Stimulated activated effector memory CD8-positive, alpha-beta T cell treated with anti-CD3 and anti-CD28 coated beads, Interleukin-12 subunit alpha, Interleukin-12 subunit beta, amount 100 ng/mL, for 72 hours (primary cell): ENCODE measurements at places on chromosomes 12 and 14.

DNA sequence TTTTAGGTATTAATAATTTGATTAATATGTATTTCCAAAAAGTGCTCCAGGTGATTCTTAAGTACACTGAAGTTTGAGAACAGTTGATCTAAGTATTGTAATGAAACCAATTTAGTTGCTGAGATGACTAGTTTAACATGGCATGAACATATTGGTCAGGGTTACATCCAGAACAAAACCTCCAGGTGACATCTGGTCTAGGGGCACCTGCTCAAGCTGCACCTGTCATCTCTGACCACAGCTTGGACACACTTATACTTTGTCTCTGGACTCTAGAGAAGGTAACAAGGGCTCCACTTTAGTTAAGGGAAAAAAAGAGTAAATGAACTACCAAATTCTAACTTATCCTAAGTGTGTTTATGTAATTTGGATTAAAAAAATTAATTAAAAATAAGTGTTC, 8.1 kb downstream of the ARID2 start:
- no peak for DNase-seq

DNA sequence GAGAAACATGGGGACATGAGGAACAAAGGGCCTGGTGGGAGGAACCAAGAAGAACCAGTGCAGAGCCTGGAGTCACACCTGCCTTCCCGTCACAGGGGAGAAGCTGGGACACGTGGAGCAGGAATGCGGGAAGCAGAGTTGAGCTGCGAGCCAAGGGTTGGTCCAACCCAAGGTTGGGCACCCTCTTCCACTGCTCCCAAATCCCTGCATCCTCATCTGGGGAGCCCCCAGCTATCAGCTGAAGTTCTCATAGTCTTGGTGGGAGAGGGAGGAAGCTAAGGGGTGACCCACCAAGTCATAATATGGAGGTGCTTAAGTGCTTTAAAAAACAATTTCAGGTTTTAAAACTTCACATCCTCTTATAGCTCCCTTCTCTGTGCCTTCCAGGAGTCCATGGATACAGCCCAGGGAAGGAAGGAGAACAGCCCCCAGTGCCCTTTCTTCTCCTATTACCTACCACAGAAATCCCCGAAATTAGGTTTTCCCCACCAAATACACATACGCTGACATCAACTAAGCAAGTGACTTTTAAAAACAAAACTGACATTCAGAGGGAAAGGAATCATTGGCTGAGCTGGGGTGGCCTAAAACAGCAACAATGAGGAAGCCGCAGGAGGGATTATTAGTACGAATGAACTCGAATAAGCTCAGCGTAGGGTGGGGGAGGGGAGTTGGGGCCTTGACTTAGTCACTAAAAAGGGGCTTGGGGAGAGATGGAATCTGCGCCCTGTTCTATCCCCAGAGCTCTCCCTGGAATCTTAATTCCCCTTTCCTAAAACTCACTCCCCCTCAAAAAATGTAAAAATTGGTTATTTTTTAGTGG, 4.5 kb downstream of the MYL6 start:
- DNase-seq, result no peak

DNA sequence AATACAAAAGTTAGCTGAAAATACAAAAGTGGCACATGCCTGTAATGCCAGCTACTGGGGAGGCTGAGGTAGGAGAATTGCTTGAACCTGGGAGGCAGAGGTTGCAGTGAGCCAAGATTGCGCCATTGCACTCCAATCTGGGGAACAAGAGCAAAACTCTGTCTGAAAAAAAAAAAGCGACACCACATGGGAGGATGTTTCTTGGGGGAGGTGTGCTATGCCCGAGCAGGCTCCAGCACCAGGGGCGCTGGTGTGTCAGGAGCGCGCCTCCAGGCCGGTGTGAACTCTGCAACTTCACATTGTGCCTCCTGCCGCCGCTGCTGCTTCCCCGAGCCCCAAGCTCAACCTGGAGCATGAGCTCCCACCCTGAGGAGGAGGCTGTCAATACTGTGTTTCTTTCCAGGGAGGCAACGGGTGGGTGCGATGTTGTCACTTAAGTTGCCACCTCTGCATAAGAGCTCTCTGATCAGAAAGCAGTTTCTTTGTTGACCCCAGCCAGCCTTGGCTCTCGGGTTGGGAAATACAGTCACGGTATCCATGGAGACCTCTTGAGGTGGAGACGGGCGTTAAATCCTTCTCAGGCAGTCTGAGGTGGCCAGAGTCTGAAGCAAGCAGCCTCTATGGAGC, 18.9 kb downstream of the DEGS2 start:
- no peak for DNase-seq

GRCh38 chr14:23578560-23579310, at the start of gene JPH4:
Gene JPH4, minus strand, starts transcription at chr14:23578790. Its CDS starts 1,337 bp downstream, at chr14:23577453.
- no peak for DNase-seq
